ENCODE measurements at places on chromosomes 6 and 20.

DNA sequence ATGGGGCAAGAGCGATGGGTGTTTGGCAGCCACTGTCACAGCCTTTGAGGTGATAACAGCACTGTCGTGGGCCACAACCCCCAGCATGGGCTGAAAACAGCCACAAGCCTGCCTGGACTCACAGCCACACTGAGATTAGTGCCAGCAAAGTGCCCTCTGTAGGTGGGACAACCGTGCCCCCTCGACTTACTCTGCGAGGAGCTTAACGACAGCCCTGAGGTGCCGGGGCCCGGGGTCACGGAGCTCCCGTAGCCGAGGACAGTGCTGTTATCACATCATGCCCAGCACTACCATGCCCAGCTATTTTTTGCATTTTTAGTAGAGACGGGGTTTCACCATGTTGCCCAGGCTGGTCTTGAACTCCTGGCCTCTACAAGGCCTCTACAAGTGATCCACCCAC is 36.6 kb downstream of the SUMO4 start:
- no peak for DNase-seq

DNA sequence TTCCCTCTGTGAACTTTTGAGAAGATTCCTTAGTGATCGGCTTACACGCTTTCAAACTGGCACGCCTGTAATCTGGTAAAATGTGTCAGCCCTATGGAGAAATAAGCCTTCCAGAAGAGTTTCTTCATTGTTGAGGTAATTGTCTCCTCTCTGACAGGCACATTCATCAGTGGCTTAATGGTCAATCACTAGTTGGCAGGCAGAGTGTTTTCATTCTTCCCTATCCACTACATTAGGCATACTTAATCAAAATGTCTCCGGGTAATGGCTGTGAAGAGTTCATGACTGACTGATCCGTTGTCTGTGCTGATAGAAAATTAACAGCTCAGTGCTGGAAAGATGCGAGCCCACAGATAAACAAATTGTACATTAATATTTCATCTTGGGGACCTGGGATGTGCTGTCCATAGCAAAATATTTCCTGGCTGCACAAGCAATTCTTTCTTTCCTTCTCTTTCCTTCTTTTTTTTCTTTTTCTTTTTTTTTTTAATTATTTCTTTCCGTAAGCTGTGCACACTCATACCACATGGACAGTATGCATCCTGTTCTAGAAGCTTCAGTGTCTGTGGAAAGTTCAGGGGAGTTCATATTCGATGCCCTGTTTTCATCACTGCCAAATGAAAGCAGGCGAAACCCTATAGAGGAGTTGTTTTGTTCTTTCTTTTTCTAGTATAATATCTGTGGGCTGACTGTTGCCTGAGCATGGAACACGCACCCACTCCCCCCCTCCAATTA is 31.4 kb downstream of the TSHZ2 start:
- DNase-seq = no peak

GRCh38 chr20:47817573-47817972 is 32.3 kb upstream of the SULF2 start:
- DNase-seq = no peak

DNA sequence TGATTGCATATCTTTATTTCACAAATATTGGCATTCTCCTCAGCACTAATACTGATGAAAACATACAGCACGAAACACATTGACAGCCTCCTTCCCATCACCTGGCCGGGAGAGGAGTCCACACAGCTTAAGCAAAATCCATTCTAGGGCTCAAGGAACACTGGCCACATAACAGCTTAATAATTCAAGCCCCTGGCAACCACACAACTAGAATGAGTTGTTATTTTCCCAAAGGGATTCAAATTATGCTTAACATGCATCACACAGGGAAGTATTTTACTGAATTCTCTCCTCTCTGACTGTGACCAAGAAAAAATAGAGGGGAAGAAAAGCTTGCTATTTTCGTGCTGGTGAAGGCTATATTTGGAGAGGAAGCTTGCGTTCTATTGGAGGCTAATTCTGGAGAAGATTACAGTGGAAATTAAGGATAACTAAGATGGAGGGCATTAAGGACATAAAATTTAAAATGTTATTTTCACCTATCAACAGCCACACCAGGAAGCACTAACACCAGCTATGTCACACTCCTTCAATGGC is 198.5 kb downstream of the ADGRG6 start:
- DNase-seq = no peak

- DNase-seq = no peak
Measured at GRCh38 chr20:8094415-8094818, 37.6 kb upstream of the PLCB1 start.

- DNase-seq = no peak
Measured at GRCh38 chr20:38144974-38145728, 19.9 kb downstream of the TGM2 start.

DNA sequence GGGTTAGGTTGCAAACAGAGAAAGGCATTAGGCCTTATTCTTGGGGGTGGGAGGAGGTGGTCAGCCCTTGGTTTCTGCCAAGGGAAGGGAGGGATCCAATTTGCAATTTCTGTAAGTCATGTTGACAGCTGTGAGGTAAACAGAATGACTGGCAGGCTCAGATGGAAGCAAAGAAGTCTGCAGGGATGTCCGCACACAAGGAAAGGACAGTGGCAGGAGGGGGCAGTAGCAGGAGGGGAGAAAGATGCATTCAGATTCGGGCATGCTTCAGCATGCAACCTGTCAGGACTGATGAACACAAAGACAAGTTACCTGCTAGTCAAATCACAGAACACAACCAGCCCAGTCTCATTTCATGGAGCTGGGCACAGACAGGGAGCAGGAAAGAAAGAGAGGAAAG is 217.9 kb upstream of the FOXA2 start:
- DNase-seq = no peak
